COLO829 (cell line): ENCODE measurements at places on chromosomes 2 and 18.

DNA sequence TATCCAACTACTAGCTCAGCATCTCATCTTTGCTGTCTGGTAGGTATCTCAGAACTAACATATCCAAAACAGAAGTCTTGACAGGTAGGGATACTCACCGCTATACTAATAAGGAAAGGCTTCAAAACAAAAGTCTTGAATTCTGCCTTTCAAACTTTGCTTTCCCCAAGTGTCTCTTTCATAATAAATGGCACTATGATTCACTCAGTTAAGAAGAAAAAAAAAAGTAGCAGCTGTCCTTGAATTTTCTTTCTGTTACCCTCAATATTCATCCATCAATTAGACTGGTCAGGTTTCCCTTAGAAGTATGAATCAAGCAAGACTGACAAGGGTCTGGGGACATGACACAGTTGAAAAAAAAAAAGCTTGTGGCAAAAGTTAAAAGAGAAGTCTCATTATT is 175.1 kb downstream of the GULP1 start:
- no peak for DNase-seq

GRCh38 chr2:51011693-51012092 is 20.2 kb downstream of the NRXN1 start:
- no peak for DNase-seq

GRCh38 chr18:11736656-11737055 is 47.6 kb downstream of the GNAL start:
- no peak for DNase-seq

GRCh38 chr2:173747035-173747434 is 218.1 kb downstream of the SP3 start:
- no peak for DNase-seq

GRCh38 chr2:215919624-215920243 is 93.6 kb downstream of the MREG start:
- no peak for DNase-seq

DNA sequence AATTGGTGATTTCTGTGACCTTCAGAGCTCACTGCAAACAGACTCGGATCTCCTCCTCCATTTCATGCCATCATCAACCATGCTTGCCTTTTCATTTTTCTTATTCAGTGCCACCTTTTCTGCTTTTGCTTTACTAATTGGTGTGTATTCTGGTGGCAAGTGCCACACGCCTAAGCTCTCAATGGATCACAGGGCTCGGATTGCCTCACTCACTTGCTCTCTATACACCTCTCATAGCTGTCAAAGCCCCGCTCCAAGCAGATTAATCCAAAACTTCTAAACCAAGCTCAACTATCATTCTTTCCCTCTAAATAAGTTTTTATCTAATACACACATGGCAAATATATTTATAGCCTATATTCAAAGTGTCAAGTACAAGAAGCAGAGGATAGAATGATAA is 86.4 kb downstream of the PLEKHM3 start:
- no peak for DNase-seq
